ENCODE measurements at places on chromosomes 4 and X.

DNA sequence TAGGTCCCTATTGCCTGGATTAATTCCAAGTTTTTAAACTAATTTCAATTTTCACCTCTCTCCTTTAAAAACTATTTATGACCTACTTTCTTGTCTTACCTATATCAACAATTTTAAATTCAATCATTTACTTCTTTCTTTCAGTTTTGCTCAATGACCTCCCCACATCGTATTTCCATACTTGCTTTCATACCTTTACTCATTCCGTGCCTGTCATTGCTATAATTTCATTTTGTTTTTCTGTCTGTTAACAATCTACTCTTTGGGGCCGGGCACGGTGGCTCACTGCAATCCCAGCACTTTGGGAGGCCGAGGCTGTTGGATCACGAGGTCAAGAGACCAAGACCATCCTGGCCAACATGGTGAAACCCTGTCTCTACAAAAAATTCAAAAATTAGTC is 781.1 kb downstream of the FSTL5 start:
- DNase-seq: no peak

GRCh38 chrX:10090319-10090718 is 66.5 kb upstream of the CLCN4 start:
- no peak for DNase-seq

- no peak for DNase-seq
Measured at GRCh38 chr4:94649381-94650133, 108.2 kb upstream of the BMPR1B start.

DNA sequence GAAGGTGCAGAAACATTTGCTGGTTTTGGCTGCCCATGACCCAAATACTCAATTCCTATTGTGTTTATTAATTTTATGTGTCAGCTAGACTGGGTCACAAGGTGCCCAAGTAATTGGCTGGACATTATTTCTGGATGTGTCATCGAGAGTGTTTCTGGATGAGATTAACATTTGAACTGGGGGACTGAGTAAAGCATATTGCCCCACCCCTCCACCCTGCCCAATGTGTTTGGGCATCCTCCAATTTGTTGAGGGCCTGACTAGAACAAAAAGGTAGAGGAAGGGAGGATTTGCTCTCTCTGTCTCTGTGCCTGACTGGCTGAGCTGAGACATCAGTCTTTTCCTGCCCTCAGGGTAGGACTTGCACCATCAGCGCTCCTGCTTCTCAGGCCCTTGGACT is 29.7 kb upstream of the LCORL start:
- DNase-seq: no peak

DNA sequence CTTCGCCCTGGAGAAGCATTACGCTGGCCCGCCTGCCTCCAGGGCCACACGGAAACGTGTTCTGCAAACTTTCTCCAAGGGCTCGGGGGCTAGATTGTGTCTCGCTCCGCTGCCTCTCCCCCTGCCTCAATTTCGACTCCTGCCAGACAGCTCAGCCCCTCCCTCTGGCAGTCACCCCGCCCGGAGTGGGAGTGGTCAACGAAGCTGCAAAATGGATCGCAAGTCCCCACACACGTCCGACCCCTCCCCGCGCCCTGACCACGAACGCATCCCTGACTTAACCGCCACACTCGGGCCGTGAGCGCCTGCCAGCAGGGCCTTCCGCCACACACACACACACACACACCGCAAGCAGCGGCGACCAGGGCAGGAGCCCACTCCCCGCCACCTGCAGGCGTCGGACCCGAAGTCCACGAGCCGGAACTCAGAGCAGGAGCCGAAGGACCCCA is 47.0 kb upstream of the NKAP start:
- DNase-seq: no peak

DNA sequence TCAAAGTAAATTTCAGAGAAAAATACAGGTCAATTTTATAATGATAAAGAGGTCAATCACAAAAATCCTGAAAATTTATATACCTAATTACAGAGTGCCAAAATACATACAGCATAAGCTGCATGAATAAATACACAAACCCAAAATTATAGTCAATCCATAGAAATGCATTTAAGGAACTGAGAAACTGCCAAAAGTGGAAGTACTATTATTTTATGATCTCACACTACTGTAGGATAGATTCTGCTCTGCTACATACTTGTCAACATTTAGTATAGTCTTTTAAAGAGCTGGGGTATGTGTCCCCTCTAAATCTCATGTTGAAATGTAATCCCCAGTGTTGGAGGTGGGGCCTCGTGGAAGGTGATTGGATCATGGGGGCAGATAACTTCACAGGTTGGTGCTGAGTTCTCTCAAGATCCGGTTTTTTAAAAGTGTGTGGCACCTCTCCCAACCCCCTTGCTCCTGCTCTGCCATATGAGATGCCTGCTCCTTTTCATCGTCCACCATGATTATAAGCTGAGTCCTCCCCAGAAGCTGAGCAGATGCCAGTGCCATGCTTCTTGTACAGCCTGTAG is 31.8 kb downstream of the CHIC2 start:
- no peak for DNase-seq

DNA sequence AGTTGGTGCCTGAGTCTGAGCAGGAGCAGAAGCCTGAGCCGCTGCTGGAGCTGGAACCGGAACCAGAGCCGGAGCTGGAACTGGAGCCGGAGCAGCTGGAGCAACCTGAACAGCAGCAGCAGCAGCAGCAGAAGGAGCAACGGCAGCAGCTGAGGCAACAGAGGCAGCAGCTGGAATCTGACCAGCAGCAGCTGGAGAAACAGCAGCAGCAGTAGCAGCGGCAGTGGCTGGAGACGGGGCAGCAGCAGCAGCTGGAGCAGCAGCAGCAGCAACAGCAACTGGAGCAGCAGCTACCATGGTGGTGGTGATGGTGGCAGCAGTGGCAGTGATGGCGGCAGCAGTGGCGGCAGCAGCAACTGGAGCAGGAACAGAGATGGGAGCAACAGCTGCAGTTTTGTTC is 61.5 kb downstream of the AMOT start:
- DNase-seq: no peak

DNA sequence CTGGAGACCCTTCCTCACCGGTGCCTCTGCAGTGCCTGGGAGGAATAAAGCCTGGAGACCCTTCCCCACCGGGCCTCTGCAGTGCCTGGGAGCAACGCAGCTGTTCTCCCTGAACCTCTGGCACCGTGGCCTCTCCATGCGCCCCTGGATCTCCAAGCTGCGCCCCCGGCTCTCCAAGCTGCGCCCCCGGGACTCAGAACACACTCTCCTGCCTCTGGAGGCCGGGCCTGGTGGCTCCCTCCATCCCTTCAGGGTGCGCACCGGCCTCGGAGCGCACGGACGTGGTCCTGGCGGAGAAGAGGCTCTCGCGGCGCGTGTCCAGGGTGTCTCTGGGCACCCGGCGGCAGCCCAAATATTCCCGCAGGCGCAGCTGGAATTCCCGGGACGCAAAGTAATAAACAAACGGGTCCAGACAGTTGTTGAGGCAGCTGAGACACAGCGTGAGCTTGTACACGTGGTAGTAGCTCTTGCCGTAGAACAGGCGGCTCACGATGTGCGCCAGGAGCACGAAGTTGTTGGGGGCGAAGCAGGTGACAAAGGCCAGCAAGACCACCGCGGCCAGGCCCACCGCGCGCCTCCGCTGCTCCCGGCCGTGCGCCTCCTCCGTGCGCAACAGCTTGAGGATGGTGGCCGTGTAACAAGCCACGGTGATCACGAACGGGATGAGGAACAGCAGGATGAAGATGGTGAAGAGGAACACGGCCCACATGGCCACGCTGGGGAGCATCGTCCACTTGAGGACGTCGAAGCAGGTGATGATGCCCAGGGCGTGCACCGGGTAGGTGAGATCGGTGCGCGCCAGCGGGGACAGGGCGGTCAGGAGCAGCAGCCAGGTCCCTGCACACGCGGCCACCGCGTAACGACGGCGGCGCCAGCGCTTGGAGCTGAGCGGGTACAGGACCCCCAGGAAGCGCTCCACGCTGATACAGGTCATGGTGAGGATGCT is 12.8 kb upstream of the ASMTL start:
- DNase-seq: no peak

DNA sequence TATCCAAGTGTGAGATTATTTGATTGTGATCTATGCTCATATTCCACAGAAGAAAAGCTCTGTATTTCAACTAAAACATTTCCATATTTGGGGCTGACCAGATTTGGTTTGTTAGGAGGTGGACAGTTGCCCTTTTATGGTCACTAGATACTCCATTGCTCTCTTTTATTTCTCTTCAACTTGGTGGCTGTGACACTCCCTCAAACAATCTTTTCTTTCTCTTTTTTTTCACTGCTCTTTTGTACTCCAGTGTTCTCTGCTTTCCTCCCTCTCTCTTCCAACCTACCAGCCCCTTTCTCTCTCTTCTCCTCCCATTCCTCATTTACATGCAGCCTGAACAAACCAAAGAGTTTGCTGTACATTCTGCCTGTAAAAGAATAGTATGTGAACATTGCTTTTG is 48.8 kb downstream of the RBPJ start:
- no peak for DNase-seq

Data from putamen (tissue), 1 donor.